SW 1271 (cell line): ENCODE measurements at places on chromosomes 16 and 17.

- no peak for DNase-seq
Observed at GRCh38 chr17:27338536-27338985, 44.6 kb downstream of the WSB1 start.

- DNase-seq: no peak
Observed at GRCh38 chr16:70605283-70605657, 41.1 kb upstream of the IL34 start.

GRCh38 chr17:31695456-31696090 is 163.5 kb downstream of the COPRS start:
- DNase-seq: no peak

DNA sequence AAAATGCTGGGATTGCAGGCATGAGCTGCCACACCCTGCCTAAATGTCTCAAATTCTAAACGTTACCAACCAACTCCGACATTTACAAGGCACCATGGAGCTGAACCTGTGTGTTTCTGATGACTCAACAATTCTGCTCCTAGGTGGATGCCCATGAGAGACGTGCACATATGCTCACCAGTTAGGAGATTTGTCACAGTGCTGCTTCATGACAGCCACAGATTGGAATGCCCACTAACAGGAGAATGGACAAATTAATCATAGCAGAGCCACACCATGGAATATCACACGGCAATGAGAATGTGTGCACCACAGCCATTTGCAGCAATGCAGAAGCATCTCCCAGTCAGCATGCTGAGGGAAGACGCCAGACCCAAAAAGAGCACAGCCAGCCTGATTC is 8.0 kb upstream of the KCNG4 start:
- DNase-seq: no peak

GRCh38 chr17:46910179-46910927 is 12.6 kb upstream of the GOSR2 start:
- no peak for DNase-seq

GRCh38 chr16:85652431-85653221 is 36.1 kb downstream of the GINS2 start:
- DNase-seq: no peak

- DNase-seq: no peak
Observed at GRCh38 chr16:66274335-66275110, 92.0 kb upstream of the CDH5 start.

- no peak for DNase-seq
Observed at GRCh38 chr17:57518587-57519581, 226.2 kb downstream of the CCDC182 start.

- DNase-seq: no peak
Observed at GRCh38 chr17:33097411-33097810, 105.8 kb downstream of the SPACA3 start.

DNA sequence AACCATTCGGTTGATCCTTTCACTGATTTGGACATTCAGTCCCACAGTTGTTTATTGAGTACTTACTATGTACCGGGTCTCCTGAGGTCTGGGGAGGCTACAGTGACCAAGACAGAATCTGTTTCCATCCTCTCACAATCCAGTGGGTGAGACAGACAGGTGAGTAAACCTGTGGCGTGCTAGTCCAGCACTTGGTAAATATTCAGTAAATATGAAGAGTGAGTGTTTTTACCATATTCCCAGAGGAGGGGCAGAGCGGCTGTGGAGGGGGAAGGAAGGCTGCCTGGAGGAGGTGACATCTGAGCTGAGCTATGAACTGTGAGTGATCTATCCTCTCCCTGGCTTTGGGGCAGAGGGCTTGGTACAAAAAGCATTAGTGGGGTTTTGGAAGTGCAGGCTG is 31.4 kb downstream of the CCR7 start:
- DNase-seq: no peak

DNA sequence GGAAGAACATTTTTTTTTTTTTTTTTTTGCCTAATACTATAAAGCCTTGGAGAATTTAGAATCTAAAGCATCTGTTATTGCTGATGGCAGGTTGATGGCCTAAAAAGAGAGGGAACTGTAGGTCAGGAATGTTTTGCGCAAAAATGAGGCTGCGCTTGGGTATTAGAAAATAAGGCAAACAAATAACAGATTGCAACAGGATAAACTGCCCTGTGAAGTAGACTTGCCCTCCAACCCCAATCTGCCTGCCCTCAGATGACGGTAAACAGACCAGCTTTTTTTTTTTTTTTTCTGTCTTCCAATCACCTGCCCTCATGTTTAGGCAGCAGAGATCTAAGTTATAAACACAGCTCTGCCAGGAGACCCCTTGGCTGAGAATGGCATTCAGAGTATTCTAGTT is 3.8 kb upstream of the DHX8 start:
- DNase-seq: no peak

DNA sequence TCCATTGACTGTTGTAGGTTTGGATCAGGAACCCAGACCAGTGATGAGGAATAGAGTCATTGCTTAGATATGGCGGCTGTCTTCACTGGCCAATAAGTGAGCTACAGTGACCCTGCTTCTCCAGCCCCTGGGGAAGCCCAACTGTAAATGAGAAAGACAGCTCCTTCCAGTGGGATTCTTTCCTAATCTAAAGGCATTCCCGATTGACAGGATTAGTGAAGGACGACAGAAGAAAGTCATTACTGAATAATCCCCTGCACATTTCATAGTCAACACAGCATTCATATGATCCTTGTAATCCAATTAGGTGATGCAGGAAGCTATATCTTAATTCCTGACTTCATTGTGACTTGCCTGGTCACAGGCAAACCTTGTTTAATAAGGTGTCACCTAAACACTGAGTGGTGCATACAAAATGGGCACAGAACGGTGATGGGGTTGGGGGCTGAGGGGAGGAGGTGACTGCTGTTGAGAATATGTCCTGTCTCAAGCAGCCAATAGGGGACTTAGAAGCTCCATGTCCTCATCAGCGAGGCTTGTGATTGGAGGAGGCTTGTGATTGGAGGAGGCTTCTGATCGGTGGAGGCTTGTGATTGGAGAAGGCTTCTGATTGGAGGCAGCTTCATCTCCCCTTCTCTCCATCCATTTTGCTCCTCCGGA is 242.6 kb downstream of the XYLT1 start:
- no peak for DNase-seq

- DNase-seq: no peak
Observed at GRCh38 chr17:10357768-10358167, 15.0 kb downstream of the MYH13 start.

- DNase-seq: no peak
Observed at GRCh38 chr17:67594115-67594880, 123.4 kb upstream of the NOL11 start.

- DNase-seq: no peak
Observed at GRCh38 chr17:50117202-50118051, 12.5 kb downstream of the SAMD14 start.

DNA sequence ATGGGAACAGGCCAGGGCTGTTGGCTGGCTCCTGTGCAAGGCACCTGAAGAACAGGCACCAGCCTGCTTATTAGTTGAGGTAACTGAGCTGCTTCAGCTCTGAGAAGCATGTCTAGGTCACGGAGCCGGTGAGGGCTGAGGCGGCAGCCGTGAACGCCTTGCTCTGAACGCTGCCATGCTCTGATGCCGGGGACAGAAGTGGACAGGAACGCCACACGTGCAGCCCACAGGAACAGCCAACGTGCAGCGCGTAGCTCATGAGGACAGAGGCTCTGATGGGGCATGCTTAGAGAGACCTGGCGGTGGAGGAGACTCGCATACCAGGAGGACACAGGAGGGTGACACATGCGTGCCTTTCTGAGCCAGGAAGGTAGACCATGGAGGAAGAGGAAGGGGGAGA is 25.6 kb downstream of the USP22 start:
- no peak for DNase-seq

GRCh38 chr16:15575293-15576049 is 67.5 kb downstream of the MARF1 start:
- no peak for DNase-seq

DNA sequence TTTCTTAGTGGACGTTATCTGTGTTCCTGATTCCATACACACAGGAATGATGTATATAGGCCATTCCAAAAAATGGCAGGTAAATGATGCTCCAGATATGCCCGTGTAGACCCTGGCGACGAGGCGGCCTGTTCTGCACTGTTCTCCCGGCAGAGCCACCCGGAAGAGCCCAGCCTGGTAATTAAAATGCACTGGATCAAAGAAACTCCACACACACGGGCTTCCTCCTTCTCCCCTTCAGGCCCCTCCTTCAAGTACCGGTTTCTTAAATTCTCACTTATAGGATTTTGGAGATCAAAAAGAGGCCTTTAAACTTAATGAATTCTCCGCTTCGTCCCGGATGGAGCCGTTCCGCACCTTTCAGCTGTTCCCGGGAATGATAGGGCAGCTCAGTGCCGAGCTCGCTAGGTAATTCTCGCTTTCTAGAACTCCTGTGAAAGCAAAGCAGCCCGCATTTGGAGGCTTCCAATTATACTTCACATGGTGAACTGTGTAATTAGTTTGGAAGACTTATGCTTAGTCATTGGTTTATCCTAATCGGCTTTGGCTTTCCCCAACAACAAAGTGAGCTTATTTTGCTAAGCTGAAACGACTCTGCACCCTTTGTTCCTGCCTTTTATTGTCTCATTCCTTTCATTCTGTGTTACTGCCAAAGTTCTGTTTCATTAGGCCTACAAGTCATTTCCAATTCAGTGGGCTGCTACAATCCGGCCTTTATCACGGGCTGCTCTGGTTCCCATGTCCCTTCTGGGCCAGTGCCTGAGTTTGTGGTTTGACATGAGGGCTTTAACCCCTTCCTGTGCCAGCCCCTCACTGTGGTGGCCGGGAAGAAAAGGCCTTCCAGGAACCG is 150.0 kb downstream of the MSI2 start:
- no peak for DNase-seq

DNA sequence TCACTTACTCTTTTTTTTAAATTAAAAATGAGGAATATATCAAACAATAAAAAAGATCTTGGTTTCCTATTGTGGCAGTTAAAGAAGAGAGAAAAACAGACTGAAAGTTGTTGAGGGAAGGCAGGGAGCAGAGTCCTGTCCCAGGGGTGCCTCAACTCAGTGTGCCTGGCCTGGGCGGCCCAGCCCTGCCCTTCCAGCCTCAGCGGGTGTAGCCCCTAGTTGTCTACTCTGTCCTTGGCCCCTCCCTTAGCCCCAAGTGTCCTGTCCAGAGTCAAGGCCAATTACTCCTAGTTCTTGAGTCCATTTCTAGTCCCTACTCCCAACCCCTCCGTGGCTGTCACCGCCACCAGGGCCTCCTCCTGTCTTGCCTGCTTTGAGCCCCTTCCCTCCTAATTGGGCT is 52.5 kb downstream of the SMPD3 start:
- no peak for DNase-seq

DNA sequence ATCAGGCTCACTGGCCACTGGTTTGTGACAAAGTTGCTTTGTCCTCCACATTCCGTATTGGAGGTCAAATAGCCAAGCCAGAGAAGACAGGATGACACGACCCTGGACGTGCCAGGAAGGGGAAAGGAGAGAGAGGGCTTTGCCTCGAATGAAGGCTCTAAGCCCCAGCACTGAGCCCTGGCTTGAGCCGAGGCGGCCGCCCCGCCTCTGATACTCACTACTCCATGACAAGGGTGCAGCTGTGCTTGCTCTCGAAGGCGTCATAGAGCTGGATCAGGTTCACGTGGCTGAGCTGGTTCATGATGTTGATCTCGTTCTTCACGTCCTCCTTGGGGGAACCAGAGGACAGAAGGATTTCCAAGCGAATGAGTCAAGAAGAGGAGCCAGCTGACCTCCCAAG is 19.3 kb downstream of the MYLK3 start:
- no peak for DNase-seq

- DNase-seq: no peak
Observed at GRCh38 chr17:56880133-56880532, 33.7 kb downstream of the TRIM25 start.

- no peak for DNase-seq
Observed at GRCh38 chr17:46818316-46818928, at the start of gene WNT3. Gene WNT3 (minus strand): TSS chr17:46818692. CDS start chr17:46818597, 95 bp downstream.

DNA sequence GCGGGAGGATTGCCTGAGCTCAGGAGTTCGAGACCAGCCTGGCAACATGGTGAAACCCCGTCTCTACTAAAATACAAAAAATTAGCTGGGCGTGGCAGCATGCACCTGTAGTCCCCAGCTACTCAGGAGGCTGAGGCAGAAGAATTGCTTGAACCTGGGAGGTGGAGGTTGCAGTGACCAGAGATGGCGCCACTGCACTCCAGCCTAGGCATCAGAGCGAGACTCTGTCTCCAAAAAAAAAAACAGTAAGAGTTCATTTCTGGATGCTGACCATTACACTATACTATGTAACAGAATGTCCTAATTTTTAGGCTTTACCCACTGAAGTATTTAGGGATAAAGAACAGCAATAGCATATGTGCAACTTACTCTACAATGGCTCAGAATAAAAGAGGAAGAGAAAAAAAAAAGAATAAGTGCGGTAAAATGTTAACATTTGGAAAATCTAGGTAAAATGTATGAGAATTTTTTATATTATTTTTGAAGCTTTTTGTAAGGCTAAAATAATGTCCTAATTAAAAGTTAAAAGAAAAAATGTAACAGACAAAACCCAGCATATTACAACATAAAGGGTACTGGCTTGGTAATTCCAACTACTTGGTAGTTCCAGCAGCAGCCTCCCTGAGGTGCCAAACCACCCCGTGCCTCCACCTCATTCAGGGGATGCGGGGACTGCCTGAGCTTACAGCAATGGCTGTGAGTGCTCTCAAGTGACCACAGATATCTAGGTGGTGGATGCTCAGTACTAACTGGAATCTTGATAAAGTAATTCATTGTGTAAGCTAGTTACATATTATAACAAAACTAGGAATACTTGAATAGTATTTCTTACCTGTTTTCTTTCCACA is 10.9 kb downstream of the COPS3 start:
- peak; percentile 25 for DNase-seq

GRCh38 chr17:36791942-36792475 is 145.3 kb upstream of the LHX1 start:
- no peak for DNase-seq

- DNase-seq: peak; percentile 54
Observed at GRCh38 chr16:66478733-66479511, 51.8 kb downstream of the BEAN1 start.

DNA sequence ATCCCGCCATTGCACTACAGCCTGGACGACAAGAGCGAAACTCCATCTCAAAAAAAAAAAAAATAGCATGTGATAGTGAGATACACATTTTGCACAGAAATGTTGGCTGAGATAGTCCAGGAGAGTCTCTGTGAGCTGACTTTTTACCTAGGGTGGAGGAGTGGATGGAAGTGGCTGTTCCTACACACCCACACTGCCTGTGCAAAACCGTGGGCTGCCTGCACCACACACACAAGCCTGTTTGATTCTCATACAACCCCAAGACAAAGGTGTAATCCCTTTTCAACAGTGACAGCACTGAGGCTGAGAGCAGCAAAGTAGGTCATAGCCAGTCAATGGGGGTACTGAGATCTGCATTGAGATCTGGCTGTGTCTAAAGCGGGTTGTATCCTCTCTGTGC is 86.8 kb downstream of the MARF1 start:
- no peak for DNase-seq

DNA sequence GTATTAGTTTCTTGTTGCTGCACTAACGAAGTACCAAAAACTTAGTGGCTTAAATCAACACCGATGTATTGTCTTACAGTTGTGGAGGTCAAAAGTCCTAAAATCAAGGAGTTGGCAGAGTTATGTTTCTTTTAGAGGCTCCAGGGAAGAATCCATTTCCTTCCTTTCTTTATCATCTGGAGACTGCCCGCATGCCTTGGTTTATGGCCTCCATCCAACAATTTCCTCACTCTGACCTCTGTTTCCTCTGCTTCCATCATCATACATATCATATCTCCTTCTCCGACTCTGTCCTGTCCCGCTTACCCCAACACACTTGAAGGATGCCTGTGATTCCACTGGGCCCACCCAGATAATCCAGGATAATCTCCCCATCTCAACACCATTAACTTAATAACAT is 627.8 kb downstream of the KCNJ2 start:
- no peak for DNase-seq
